ENCODE measurements at places on chromosomes 3 and 15.

DNA sequence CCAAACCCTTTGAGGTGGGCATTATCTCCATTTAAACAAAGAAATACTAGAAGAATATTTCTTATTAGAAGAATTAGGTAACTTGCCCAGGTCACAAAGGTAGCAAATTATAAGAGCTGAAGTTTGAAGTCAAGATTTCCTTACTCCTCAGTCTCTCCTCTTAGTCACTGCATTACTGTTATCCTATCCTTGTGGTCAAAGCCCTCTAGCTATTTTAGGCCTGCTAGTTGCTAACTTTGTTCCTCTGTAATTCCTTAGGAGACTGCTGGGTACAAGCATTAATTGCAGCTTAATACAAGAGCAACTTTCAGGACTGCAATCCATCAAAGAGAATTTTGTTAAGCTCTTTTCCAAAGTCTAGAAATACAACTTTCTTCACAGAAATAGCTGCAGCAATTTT is 528.2 kb downstream of the ZIC1 start:
- DNase-seq: no peak

GRCh38 chr3:32140943-32141342 is 34.5 kb downstream of the GPD1L start:
- no peak for DNase-seq

DNA sequence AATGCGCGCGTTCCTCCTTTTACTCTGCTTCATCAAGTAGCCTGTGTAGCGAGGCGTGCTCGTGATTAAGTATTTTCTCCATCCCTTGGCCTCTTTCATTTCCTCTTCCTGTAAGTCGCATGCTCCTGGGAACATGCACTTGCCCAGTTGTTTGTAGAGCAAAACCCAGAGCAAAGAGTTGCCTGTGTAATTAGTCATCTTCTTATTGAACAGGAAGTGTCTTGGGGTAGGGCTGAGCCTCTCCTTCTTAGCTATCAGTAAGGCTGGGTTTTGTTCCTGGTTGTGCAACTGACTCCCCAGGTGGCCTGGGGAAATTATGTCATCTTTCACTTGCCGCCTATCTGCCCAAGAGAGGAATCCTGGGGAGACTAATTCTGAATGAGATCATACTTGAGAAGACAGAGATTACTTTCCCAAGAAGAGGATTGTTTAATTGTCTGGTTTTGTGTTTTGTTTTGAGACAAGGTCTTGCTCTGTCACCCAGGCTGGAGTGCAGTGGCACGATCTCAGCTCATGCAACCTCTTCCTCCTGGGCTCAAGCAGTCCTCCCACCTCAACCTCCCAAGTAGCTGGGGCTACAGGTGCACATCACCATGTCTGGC is 14.9 kb downstream of the LIPH start:
- peak; percentile 12 for DNase-seq

DNA sequence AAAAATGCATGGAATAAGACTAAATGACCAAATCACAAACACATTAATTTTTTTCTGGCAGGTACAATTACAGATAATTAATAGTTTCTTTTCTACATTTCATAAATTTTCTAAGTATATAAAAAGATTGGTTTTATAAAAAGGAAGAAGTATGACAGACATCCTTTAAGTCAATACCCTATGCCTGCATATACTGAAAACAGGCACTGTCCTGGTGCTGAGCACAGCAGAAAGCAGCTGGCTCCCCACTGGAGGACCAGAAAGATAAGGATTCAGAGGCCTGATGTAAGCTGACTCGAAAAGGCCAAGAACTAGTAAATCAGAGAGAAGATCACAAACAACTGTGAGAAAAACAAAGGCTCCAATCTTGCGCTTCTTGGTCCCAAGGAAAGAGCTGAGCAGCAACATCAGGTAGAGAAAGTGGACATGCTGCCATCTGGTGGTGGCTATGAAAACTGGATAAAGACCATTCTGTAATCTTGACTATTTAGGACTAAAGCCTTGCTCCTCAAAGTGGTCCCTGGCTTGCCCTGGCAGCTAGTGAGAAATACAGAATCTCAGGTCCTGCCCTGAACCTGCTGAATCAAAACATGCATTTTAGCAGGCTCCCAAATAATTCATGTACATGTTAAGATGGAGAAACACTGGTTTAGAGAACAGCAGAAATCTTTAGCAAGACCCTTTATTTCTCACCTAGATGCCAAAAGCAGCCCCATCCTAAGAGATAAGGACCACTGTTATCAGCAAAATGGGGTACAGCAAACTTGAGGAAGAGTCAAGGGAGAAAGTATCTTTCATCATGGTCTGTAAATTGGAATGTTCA is 76.0 kb downstream of the TRANK1 start:
- peak; percentile 15 for DNase-seq

DNA sequence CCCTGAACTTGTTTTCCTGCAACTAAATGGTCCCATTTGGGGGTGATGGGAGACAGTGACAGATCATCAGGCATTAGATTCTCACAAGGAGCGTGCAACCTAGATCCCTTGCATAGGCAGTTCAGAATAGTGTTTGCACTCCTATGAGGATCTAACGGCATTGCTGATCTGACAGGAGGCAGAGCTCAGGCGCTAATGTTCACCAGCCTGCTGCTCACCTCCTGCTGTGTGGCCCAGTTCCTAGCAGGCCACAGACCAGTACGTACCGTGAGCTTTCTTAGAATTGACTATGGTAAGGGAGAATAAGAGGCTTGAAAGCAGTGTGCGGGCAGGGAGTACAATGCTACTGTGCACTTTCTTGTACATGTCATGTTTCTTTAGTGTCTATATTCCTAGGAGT is 17.6 kb upstream of the PLA2G4E start:
- no peak for DNase-seq

DNA sequence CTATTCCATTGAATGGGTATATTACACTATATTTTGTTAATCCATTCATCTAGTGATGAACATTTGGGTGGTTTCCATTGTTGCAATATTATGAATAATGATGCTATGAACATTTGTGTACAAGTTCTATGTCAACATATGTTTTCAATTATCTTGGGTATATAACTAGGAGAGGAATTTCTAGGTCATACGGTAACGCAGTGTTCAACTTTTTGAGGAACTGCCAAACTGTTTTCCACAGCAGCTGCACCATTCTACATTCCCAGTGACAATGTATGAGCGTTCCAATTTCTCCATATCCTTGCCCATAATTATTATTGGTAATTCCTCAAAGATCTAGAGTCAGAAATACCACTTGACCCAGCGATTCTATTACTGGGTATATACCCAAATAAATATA is 24.1 kb upstream of the RORA start:
- no peak for DNase-seq

DNA sequence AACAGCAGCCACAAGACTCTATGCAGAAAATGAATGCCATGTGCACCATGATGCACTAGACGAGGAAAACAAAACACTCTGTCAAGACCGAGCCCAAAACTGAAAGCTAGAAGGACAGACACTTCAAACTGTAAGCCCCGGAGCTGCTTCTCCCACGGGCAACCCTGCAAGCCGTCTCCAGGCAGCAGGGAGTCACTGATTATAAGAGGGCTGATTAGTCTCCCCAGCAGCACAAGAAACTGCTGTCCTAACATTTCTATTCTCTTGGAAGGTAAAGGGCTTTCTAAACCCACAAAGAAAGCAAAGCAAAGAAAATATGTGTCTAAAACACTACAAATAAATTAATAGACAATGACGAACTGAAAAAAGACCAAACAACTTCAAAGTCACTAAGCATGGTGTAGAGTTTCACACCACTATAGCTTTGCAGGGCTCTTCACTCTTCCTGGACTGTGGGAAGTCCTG is 15.5 kb downstream of the TBC1D2B start:
- DNase-seq: peak; percentile 27

DNA sequence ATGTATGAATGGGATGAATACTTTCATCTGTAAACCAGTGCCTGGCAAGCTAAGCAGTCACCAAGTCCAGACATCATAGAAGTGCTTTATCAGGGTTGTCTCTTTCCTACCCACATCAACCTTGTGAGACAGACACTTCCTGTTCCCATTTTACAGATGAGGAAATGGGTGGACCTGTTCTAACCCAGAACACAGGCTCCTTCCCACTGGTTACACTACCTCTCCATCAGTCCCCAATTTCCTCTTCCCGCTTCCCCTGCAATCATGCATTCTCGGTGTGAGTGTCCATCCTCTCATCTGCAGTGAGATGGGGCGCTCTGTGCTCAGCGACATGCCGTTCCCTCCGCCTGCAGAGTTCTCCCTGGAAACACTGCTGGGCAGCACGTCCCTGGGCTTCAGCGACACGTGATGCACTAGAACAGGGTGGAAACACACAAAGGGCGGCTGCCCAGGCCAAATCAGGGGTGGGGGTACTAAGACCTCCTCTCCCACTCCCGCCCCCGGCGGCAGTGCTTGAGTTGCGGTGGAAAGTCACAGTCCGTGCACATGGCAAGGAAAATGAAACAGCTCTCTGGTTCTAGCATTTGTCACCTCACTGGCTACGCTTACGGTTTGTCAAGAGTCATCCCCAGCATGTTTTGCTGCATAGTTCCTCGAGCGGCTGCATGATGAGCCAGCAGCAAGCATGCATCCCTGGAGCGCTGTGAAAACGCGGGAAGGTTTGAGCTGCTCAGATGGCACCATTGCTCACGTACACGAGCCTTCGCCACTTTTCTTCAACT is 201.1 kb downstream of the ADAMTS17 start:
- no peak for DNase-seq

GRCh38 chr3:106703524-106703923 is 673.7 kb upstream of the CCDC54 start:
- DNase-seq: no peak
